ENCODE measurements at places on chromosomes 16 and 17.

- DNase-seq, result no peak
These were observed 20.9 kb upstream of the NSRP1 start for GRCh38 chr17:30095507-30096244.

DNA sequence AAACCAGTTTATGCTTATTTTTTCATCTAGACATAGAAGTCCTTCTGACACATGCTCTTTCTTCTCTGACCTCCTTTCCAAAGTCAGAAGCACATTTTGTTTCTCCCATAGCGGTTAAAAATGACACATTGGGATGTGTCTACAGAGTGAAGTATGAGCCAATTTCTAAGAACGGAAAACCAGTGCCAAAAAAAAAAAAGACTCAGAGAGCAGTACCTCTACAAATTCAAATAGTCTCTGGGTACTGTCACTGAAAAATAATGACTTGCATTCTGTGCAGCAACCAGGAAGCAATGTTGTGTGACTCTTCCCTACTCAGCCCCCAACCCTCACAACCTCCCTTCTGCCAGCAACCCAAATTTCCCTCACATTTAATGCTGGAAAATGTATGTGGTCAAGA is 145.5 kb upstream of the PMFBP1 start:
- DNase-seq, result no peak

DNA sequence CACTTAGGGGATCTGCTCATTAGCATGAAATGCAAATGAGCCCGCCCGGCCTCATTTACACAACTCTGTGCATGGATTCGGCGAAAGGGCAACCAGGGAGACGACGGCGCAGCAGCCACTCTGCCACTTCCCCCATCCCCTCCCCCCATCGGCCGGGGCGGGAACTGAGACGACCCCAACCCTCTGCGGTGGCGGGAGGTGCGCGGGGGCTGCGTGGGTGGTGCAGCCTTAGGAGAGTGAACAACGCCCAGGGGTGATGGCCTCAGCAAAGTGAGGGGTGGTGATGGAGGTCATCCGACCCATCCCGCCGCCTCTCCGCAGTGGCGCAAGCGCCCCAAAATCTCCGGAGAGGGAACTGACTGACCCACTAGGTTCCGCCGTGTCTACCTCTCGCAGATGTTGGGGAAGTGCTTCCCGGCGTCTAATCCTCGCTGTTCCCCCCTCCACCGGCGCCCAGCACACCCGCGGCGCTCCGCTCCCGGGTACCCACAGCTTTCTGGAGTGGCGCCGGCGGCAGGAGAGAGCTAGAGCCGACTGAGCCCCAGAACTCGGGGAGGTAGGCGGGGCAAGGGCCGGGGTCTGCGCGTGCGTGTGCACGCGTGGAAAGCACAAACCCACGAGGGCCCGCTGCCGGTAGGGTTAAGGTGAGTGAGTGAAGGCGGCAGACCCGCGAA is 1.4 kb upstream of the CACNA1G start:
- DNase-seq, result no peak

DNA sequence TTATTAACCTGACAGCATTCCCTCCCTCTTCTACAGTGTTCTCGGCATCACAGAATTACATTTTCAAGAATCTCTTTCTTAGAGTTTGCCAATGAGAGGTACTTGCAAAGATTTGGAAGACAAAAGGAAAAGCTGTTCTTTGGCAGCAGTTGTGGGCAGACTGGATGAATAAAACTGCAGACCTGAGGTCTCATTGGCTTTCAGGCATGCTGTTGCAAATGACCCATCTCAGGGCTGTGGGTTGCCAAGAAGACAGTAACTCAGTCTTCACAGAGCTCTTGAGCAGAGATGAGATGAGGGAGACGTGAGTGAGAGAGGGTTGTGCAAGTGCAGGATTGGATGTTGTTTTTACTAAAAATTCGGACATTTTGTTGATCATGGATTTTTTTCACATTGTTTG is 11.3 kb upstream of the USP31 start:
- no peak for DNase-seq

GRCh38 chr16:67190041-67190440 is at the start of gene EXOC3L1:
Gene EXOC3L1, minus strand, starts transcription at chr16:67190136. Its CDS starts 460 bp downstream, at chr16:67189676.
- no peak for DNase-seq

- DNase-seq, result no peak
These were observed 6.6 kb downstream of the CCL23 start for GRCh38 chr17:36011201-36011600.

DNA sequence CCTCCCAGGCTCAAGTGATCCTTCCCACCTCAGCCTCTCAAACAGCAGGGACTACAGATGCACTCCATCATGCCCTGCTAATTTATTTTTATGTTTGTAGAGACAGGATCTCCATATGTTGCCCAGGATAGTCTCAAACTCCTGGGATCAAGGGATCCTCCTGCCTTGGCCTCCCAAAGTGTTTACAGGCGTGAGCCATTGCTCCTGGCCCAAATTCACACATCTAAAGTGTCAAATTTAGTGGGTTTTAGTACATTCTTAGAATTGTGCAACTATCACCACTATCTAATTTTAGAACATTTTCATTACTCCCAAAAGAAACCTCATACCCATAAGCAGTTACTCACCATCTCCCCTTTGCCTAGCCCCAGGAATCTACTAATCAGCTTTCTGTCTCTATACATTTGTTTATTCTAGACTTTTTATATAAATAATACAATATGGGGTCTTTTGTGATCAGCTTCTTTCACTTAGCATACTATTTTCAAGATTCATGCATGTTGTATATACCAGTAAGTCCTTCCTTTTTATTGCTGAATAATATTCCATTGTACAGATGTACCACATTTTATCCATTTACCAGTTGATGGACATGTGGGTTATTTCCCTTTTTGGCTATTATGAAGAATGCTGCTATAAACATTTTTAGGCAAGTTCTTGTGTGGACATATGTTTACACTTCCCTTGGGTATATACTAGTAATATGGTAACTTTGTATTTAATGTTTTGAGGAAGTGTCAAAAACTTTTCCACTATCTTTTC is 25.1 kb upstream of the ITGA2B start:
- no peak for DNase-seq

DNA sequence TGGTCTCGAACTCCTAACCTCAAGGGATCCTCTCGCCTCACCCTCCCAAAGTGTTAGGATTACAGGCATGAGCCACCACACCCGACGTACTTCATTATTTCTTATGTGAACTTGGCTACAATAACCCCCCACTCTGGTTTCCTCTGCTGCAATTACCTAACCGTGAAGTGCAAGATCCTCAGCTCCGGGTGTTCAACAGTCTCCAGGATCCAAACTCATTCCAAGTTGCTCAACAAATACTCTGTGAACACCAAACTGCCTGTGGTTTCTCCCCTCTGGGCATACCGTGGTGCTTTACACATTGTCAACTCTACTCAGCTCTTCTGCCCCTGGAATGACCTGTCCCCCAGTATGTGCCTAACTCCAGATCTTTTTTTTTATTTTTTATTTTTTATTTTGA is 6.8 kb upstream of the SULT1A1 start:
- no peak for DNase-seq

DNA sequence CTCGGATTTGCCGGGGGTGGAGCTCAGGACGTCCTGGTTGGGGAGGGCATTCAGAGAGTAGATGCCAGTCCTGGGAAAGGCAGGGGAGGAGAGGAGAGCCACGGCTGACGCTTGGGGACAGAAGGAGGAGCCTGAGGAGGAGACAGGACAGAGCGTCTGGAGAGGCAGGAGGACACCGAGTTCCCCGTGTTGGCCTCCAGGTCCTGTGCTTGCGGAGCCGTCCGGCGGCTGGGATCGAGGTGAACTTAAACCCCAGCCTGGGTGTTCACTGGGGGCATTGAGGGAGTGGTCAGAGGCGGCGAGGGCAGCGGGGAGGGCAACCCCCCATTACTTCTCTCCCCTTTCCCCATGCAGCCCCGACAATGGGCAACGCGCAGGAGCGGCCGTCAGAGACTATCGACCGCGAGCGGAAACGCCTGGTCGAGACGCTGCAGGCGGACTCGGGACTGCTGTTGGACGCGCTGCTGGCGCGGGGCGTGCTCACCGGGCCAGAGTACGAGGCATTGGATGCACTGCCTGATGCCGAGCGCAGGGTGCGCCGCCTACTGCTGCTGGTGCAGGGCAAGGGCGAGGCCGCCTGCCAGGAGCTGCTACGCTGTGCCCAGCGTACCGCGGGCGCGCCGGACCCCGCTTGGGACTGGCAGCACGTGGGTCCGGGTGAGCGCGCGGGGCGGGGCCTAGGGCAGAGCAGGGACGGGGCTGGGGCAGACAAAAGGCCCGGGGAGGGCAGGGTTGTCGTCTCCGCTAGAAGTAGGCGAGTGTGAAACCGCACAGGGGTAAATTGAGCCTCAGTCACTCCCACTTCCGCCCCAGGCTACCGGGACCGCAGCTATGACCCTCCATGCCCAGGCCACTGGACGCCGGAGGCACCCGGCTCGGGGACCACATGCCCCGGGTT is 3.7 kb downstream of the NOL3 start:
- no peak for DNase-seq

GRCh38 chr16:55622272-55622671 is 33.5 kb upstream of the SLC6A2 start:
- DNase-seq, result no peak

DNA sequence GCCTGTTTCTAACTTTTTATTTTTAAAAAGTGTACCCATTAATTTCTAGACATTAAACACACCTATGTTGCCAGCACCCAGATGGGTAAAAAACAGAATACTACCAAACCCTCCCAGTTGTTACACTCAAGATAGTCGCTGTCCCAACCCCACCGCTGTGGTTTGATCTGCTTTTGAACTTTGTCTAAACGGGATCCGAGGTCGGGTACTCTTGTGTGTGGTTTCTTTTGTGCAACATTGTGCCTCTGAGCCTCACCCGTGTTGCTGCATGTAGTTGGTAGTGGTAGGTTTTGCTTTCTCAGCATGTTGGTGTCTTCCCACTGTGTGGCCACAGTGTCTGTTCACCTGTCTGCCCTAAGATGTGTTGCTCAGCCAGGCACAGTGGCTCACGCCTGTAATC is 4.3 kb downstream of the KLHL36 start:
- DNase-seq, result no peak

GRCh38 chr16:18839555-18839954 is 38.2 kb upstream of the ARL6IP1 start:
- no peak for DNase-seq

- DNase-seq, result no peak
These were observed 13.8 kb upstream of the SEZ6 start for GRCh38 chr17:29019475-29020181.

DNA sequence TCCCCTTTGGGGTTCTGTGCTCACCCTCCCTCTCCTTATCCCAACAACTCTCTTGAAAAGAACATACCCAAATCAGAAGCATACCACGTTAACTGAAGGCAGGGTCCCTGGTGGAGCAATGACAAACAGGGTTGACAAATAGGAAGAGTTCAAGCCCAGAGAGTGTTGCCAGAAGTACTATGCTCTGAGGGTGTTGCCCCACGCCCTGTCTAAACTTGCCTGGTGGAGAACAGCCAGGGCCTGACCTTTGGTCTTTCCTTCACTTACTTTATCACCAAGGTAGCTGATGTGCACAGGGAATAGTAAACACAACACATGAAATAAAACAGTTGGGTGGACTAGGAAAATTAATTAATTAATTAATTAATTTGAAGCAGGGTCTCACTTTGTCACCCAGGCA is 23.3 kb downstream of the ZNF75A start:
- DNase-seq, result no peak

- no peak for DNase-seq
These were observed 126.4 kb downstream of the DYNLRB2 start for GRCh38 chr16:80667251-80667560.

DNA sequence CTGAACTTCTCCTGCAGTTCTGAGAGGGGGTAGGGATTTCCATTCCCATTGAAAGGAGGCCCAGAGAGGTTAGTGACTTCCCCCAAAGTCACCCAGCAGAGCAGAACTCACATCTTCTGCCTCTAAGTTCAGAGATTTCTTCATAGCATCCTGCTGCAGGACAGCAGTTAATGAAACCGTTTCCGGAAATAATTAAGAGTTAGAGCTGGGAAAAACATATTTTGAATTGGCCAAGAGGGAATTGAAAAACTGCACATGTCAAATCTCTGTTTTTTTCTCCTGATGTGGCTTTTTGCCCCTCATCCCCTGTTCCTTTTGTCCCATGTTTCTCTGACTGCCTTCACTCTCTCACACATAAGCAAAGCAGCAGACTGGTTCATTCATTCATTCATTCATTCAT is 26.6 kb downstream of the ITPRIPL2 start:
- no peak for DNase-seq

- peak; percentile 34 for DNase-seq
These were observed 671 bp downstream of the DGKE start for GRCh38 chr17:56834380-56835263.

GRCh38 chr17:21535686-21536375 is 156.5 kb upstream of the KCNJ18 start:
- no peak for DNase-seq

DNA sequence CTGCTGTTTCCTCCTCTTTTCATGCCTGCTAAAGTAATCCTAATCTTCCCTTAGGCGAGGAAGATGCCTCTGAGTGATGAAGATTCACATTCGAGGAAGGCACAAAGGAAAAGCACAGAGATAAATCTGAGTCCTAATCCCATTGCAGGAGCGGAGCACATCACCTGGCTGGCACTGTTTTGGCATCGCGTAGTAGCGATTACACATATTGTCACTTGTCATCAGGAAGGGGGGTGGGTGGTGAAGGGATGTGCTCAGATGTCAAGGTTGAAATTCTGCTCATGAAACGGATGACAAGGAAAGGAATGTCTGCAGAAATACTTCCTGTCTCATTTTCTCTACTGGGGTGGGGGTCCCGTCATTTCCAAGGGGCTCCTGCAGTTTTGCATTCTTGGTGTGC is 363.1 kb upstream of the EEF2KMT start:
- DNase-seq, result no peak

DNA sequence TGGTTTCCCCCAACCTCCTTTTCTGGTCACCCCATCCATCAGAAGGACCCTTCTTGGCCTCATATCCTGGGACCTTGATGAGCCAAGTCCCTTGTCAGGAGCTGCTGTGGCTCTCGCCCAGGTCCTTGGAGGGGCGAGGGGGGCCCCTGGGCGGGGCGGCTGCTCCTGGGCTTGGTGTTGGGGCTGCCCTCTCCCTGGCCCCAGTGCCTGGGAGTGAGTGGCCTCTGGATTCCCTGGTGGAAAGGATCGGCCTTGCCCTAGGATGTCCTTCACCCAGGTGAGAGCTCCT is 6.2 kb upstream of the NOTUM start:
- DNase-seq, result no peak

GRCh38 chr16:29318037-29318436 is 88.5 kb downstream of the NPIPB11 start:
- DNase-seq, result no peak

- DNase-seq, result no peak
These were observed 49.4 kb downstream of the BEAN1 start for GRCh38 chr16:66476328-66477027.

- DNase-seq, result no peak
These were observed 116.4 kb downstream of the NPIPB5 start for GRCh38 chr16:22627043-22627442.

DNA sequence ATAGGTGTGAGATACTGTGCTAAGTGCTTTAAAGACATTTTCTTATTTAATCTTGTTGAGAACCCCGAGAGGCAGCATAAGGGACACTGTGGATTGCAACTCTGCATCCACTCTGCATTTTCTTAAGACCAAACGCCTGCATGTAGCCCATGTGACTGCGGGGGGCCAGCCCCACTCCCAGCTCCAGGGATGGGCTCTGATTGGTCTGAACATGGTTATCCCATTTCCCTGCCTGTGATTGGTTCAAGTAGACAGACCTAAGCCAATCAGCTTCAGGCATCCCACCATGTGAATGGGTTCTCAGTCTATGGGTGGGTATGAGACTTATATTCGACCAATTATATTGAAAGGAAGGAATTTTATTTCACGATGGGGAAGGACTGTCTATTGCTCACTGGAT is 33.2 kb upstream of the USP7 start:
- no peak for DNase-seq

Measured in stimulated activated CD8-positive, alpha-beta memory T cell treated with anti-CD3 and anti-CD28 coated beads, Interleukin-4, amount 100 ng/mL, for 1 hour (primary cell).